ENCODE measurements at places on chromosomes 6 and 20.
A peak's percentile ranks its signal among the peaks of the same experiment; 100 is the strongest.

GRCh38 chr20:17248224-17248623 lies 21.4 kb downstream of the PCSK2 start:
- no peak for DNase-seq

DNA sequence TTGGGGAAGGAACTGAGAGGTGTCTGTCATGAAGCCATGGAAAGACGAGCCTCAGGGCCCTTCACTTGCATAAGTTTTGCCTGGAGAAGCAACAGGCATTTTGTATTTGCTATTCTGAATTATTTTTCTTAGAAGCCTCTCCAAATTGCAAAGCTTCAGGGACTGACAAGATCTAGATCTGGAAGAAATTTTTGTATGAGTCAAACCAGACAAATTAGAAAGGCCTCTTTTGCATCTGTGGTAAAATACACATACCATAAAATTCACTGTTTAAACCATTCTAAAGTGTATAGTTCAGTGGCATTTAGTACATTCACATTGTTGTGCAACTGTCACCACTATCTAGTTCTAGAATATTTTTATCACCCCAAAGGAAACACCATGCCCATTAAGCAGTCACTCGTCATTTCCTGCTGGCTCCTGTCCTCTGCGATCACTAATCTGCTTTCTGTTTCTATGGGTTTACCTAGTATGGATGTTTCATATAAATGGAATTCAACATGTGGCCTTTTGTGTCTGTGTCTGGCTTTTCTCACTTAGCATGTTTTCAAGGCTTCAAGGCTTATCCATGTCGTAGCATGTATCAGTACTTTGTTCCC lies 269.1 kb downstream of the PHF3 start:
- no peak for DNase-seq

- DNase-seq: no peak
Observed at GRCh38 chr20:17872434-17872833, 96.2 kb downstream of the SNX5 start.

GRCh38 chr6:21109391-21110178 lies 484.0 kb upstream of the SOX4 start:
- no peak for DNase-seq

- DNase-seq: no peak
Observed at GRCh38 chr6:167047554-167047953, 48.4 kb downstream of the CEP43 start.

DNA sequence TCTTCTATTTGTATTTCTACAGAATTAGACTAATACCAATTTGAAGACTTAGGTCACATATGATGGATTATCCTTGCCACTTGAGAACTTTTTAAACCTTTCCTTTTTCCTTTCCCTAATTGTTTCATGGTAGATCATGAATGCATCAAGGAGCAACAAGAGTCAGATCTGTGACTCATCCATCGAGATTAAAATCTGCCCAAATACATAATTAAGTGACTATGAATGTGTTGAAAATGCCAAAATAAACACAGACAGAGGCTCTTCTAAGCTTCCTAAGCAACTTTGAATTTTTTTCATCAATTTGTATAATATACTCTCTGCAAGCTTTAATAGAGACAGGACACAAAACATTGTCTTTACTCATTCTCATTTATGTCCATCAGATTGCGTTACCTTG lies 23.5 kb upstream of the HTR1E start:
- DNase-seq: no peak

- DNase-seq: no peak
Observed at GRCh38 chr6:56934876-56935275, 20.0 kb upstream of the BEND6 start.

- no peak for DNase-seq
Observed at GRCh38 chr6:108671790-108672189, 111.1 kb downstream of the FOXO3 start.

DNA sequence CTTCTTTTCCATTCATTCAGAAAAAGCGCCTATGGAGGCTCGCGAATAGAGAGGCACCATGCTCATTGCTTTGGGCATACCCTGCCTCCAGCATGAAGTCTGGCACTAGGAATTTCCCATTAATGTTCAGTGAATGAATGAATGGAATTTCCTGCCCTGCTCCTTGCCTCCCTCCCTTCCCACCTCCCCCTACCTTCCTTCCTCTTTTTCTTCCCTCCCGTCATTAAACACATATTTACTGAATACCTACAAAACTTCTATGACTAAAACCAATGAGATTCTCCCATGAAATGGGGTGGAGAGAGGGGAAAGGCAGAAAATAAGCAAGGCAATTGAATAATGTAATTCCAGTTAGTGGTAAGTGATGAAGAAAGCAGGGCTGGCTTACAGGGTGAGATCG lies 213.8 kb upstream of the AGPAT4 start:
- DNase-seq: no peak

DNA sequence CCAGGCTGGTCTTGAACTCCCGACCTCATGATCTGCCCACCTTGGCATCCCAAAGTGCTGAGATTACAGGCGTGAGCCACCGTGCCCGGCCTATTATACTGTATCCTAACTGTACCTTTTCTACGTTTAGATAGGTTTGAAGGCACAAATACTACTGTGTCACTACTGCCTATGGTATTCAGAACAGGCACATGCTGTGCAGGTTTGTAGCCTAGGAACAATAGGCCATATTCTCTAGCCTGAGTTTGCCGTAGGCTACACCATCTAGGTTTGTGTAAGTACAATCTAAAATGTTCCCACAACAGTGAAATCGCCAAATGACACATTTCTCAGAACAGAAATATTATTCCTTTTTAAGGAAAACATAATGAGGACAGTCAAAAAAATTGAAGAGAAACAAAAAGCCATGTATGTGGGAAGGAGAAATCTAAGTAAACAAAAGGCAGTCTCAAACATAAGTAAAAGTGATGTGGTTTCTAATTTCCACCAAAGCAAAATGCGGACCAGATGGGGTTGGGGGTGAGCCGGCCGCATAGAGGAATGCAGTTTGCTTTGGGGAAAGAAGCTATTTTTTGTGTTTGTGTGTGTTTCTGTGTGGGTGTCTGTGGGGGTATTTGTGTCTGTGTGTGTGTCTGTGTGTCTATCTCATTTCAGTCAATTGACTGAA lies 192.6 kb upstream of the SALL4 start:
- no peak for DNase-seq

GRCh38 chr20:17849138-17849900 lies 119.3 kb downstream of the SNX5 start:
- DNase-seq: no peak

DNA sequence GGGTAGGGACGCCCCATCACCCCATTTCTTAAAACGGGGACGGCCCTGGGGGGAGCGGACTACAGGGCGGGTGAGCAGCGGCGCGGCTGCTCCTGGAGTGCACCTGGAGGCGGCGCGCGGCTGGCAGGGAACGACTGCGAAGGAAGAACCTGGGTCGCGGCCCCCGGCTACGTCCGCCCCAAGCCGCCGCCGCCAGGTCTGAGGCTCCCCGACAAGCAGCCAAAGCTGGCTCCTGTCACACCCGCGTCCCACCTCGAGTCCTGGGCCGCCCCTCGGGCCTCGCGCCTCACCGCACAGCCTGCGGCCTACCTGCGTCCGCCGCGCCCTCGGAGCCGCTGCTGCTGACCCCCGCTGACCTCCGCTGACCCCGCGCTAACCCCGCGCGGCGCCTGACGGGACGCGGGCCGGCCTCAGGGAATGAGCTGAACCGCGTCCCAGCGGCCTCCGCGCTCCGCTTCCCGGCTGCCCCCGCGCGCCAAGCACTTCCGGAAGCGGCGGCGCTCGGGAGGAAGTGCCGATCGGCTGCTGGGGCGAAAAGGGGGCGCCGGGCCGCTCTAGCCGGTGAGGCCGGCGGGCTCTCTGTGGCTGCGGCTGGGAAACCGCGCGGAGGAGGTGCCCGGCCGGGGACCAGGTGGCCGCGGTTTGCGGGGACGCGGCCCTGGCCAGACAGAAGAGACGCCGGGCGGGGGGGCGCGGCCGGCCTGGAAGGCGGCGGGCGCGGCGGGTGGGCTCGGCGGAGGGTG lies at the start of the genes ARFRP1 and ZGPAT:
Gene ARFRP1 (minus strand): TSS at position 419 of the 743 bp plus-strand sequence. CDS start 885 bp downstream, outside the sequence.
Gene ZGPAT (plus strand): TSS at position 482 of the 743 bp plus-strand sequence. CDS start 542 bp downstream, outside the sequence.
- peak; percentile 83 for DNase-seq

- DNase-seq: no peak
Observed at GRCh38 chr6:165659945-165660856, 2.8 kb downstream of the PDE10A start.

DNA sequence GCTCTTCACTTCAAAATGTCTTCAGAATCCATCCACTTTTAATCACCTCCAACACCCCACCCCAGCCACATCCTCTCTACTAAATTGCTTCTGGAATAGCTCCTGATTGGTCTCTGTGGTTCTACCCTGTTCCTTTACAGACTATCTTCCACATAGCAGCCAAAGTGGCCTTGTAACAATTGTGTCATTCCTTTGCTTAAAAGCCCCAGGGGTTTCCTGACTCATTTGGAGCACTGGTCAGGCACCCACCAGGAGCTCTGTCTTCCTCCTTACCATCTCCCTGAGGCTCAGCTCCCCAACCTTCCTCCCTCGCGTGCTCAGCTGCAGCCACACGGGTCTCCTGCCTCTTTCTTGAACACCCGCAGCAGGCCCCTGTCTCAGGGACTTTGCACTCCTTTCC lies 126.8 kb downstream of the HIVEP1 start:
- DNase-seq: no peak

- no peak for DNase-seq
Observed at GRCh38 chr6:167295495-167296292, 4.6 kb downstream of the UNC93A start.

- DNase-seq: no peak
Observed at GRCh38 chr6:85361643-85362014, 88.3 kb upstream of the NT5E start.

DNA sequence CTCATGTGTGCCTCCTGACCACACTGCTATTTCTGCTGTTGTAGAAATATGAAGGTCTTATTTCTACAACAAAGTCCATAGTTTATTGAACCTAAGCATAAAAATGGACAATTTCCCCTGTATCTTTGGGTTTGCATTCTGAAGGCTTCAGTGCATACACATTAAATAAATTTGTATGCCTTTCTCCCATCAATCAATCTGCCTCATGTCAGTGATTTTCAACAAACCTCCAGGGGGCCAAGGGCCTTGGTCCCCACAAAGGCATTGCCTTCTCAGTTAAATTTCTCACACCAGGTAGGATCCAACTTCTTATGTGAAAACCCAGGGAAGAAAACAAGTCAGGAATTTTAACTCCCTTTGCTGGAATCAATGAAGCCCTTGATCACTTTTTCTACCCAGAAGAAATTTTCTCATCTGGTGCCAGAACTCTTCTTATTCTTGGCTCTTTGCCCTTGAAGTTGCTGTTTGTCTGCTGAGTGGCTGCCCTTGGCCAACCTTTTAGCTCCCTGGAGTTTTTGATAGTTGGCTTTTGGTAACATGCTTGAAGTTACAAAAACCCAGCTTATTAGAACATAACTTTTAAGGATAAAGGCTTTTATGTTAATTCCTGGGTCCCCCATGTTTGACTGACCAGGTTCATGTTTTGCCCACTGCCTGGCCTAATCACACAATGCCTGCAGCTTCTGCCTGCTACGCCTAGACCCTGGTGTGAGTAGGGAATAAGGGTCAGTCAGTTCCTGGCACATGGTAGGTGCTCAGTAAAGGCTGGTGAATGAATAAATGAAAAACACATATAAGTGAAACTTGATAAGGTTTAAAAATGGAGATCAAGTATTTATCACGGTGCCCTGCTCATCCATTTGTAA lies 37.0 kb downstream of the SHLD1 start:
- DNase-seq: no peak

DNA sequence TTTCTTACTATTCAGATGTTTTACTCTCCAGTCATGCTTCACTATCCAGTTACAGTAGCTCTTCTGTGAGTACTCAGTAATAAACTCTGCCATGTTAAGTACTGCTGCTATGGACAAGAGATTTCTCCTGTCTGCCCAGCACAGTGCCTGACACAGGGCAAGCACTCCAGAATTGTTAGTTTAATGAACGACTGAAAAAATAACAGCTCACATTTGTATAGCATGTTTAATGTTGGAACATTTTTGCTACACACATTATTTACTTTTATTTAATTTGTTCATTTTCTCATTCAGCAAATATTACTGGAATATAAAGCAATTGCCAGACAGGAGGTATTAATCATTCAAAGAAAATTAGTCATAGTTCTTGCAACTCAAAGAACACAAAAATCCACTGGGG lies 142.6 kb upstream of the HMGN3 start:
- DNase-seq: no peak

- no peak for DNase-seq
Observed at GRCh38 chr20:54713727-54714126, 238.3 kb downstream of the DOK5 start.

DNA sequence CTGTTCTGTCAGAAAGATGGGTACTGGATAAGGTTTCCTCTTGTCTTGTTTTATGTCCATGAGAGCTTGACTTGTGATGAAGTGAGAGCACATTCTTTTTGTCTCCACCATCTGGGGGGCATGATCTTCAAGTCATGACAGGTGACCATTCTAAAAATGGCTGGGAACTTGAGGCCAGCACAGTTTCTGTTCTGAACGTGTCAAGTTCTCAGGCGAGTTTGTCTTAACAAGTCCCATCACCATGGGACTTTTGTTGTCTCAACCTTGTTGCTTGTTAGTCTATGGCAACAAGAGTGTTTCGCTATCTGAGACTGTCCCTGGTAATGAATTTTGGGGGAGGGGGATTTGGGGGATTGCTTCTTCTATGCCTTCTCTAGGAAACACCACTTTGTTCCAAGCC lies 25.6 kb upstream of the ENPP4 start:
- DNase-seq: no peak

GRCh38 chr6:144415835-144416237 lies 130.7 kb downstream of the UTRN start:
- no peak for DNase-seq

DNA sequence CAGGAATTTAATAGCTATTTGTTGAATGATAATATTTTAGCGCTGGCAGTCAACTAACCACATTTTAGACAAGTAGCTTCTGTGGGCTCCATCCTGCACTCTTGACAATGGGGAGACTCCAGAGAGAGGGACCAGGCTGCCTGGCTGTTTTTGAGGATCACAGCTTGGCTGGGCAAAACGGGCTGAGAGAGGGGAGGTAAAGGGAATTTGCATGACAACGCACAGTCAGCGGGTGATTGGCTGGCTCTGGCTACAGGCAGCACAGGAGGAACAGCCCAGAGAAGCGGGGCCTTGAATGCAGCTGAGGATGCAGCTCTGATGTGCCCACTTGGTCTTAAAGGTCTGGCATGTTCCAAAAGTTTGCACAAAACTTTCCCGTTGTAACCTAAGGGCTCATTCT lies 41.2 kb downstream of the LRFN2 start:
- no peak for DNase-seq

- no peak for DNase-seq
Observed at GRCh38 chr6:112156668-112157067, 69.3 kb downstream of the FAM229B start.
